ENCODE measurements at places on chromosomes 5 and 9.

DNA sequence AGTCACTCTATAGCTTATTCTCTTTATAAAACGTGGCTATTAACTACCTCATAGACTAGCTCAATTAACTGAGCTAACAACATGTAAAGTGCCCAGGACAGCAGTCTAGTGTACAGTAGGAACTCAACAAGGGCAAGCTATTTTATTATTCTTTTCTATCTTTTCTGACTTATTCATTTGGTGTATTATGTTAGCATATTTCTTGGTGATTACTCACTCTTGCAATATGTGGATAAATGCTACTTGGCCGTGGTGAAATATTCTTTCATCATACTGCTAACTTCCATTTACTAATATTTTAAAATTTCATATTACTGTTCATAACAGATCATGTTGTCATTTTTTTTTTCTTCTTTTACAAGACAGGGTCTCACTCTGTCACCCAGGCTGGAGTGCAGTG, 4.9 kb downstream of the SLC25A51 start:
- DNase-seq, result no peak

- no peak for DNase-seq
Observed at GRCh38 chr5:167063788-167064187, 1227.7 kb upstream of the WWC1 start.

DNA sequence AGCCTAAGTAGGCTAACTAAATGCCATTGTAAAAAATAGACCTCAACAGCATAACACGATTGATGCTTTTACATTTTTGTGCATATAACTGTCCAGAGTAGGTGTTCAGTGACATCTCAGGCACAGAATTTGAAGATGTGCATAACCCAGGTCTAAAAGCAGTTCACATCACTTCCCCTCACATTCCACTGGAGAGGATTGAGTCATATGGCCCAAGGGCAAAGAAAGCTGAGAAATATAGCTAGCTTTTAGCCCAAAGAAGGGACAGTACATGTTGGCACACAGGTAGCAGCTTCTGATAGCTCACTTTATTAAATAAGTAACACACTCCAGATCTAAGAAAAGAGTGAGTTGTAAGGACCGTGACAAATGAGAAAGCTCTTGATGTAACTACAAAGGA, 2259.5 kb upstream of the WWC1 start:
- DNase-seq, result no peak

GRCh38 chr5:138095100-138095907, 11.5 kb downstream of the WNT8A start:
- DNase-seq, result no peak

- DNase-seq, result peak; percentile 64
Observed at GRCh38 chr9:34646211-34647083, at the start of gene GALT. Gene GALT (plus strand): TSS chr9:34646675. CDS start chr9:34646705, 30 bp downstream.

DNA sequence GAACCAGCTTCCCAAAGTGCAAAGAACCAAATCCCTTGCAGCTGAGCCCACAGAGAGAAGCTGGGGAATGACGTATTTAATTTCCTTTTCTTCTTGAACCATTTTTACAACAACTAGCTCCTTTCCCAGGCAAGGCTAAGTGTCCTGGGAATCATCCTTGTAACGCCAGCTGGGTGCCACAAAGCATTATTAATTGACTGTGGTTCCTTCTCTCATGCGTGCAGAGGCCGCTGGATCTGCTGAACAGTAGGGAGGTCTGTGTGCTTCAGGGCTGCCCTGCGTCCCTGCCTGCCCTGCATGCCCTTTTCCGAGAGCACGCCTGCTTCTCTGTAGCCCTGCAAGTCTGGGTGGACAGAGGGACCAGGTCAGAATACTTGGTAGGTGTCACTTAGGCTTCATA, 124.1 kb upstream of the OTULINL start:
- DNase-seq, result no peak

DNA sequence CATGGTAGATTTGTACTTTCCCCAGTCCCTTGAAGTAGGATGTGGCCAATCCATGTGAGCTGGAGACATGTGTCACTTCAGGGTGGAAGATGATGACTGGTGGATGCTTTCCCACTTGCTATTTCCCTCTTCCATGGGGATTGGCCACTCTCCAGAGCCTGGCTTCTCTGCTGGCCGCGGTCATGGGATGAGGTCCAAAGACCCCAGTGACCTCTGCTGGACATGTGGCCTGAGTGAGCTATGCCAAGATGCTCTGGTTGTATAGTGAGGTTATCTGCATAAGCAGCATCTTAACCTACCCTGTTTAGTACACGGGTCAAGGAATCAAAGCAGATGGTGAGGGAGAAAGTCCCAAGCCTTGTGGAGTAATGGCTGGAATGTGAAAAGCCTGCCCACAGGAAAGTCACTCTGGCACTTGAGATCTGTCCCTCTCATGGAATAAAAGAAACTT, 47.1 kb downstream of the SH3PXD2B start:
- DNase-seq, result no peak

DNA sequence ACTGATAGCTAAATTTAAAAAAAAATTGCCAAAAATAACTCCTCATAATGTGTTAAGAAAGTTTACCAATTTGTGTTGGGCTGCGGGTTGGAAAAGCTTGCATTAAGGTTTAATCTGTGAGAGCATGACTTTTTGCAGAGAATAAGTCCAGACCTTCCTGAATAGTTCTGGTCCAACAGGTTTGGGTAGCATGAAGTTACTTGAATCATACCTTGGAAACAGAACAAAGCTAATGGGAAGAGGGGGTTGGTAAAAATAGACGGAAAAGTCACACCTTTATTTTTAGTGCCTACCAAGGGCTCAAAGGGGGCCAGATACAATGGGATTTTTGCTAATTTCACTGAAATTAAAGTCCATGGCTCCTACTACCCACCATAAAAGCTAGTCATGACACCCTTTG, 17.1 kb upstream of the MATR3 start:
- DNase-seq, result no peak

DNA sequence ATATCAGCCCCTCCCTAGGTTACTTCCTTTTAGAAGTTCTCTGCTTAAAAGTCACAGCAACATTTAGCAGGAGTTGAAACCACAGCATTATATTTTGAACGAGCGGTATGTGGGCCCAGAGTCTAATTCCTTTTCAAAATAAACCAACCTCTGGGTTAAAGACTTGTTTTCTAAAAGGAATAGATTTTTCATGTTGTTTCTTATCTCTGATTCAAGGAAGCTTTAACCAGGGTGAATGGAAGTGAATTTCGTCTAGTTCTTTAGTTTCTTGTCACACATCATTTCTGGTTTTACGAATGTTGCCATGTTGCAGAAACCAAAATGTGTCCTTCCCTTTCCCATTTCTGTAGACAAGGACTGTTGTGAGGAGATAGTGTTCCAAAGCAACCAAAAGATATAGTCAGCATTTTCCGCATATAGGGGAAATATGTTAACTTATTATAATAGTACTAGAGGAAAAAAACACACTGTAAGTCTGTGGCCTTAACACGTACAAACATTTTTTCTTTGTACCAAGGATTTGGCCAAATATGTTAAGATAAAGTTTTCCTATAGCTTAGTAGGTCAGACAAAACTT, 142.4 kb downstream of the PCSK5 start:
- no peak for DNase-seq

GRCh38 chr9:105859428-105860091, 165.2 kb downstream of the TMEM38B start:
- DNase-seq, result no peak

- no peak for DNase-seq
Observed at GRCh38 chr5:52994266-52994665, 5.1 kb downstream of the ITGA2 start.

DNA sequence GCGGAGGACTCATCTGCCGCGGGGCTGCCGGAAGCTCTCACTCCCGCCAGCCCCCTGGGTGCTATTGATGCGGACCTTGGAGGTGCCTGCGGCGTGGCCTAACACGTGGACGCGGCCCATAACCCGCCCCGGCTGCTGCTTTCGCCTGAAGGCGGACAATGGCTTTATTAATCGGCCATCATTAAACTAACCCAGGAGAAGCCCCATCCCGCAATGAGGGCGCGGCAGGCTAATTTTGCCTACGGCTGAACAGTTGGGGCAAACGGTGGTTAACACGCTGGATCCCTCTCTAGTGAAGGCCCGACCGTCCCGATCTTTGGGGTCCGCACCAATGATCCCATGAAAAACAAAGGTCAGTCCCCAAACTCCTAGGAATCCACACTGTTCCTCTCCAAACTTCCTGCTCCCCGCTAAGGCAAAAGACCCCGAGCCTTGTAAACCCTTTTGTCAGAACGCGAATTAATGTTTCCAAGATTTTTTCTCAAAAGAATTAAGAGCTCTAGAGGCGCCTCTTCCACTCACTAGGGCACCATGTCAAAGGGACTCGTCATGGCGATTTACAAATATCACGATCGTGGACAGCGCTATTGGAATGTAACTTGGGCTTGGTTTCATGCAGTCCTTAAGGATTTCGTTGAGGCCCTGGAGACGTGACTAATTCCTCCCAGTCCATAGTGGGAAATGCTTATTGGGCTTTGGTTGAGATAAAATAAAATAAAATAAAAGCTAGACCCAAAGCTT, 193.1 kb downstream of the MEF2C start:
- no peak for DNase-seq

DNA sequence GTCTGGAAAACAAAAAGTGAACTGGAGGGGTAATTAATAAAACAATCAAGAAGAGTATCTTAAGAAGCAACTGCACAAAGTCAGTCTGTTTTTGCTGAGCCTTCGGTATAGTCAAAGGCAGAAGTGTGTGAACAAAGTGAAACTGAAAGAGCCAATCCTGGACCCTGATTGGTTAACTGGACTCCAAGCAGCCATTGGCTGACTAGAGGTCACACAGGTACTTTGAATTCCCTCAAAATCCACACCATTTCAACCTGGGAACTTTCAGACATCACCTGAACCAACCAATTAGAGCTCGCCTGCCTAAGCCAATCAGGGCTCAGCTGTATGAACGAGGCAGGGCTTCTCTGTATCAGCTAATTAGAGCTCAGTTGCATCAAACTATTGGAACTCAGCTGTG, 286.7 kb downstream of the TLE4 start:
- DNase-seq, result no peak

DNA sequence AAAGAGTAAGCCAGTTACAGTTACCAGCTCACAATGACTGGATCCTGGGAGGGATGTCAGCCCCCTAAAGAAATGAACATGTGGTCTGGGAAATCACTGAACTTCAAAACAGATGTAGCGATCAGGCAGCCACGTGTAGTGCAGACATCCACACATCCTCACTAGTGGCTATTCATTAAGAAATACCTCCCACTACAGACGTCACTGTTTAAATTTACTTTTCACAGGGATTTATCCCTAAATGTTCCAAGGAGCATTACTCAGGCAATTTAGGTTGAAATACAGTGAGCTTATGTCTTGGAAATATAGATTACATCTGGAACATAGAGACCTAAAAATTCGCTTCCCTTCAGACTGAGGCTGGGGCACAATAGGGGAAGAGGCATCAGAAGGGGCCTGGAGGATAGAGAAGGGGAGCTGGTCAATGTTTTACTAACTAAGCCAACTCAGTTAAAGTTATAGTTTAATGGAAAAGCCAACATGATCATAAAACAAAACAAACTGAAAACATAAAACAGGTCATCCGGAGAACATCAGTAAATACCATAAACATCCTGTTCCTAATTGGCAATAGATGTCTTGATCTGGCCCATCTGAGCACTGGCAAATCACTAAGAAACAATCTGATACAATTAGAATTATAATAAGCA, 92.3 kb downstream of the FANCC start:
- no peak for DNase-seq

Data from amniotic stem cell (primary cell).